ENCODE measurements at places on chromosomes 1 and 21.

DNA sequence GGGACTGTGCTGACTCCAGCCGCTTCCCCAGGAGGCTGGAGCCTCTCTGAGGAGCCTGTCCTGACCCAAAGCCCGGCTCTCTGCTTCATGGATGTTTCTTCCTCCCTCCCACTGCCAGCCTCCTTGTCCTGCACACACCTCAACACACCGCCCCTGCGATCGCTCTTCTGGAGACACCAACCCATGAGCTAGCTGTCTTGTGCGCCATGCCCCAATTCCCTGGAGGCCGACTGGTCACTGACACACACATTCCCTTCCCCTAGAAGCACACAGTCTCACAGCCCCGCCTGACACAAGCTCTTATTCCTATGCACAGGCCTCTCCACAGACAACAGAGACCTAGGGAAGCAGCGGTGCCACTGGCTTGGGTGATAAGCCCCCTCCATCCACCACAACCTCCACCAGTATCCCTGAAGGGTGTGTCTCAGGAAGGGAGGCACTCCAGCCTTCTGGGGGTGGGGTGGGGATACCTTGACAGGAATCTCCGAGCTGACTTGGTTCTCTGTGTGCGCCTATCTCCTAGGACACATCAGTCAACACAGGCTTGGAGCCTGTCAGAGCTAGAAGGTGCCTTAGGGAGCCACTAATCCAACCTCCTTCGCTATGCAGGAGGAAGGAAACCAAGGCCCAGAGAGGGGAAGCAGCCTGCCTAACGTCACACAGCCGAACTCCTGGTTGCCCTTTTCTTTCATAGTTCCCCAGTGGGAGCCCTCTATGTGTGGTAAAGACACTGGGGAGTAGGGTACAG, 31.1 kb downstream of the AHDC1 start:
- no peak for DNase-seq

DNA sequence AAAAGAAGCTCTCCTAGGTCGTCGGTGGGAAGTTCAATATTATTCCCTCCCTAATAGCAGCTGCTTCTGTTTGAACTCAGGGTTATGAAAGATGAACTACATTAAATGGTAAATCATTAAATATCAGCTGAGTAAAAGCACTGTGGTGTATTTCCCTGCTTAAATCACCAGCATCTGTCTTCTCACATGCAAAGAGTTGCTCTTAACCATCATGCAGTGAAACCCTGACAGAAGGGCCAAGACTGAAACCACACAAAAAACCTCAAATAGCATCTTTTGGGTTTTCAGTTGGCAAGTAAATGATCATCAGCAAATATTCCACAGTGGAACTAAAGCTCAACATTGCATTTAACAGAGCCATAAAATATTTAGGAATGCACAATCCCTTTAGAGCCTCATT, 380.0 kb upstream of the ADGRL2 start:
- no peak for DNase-seq

DNA sequence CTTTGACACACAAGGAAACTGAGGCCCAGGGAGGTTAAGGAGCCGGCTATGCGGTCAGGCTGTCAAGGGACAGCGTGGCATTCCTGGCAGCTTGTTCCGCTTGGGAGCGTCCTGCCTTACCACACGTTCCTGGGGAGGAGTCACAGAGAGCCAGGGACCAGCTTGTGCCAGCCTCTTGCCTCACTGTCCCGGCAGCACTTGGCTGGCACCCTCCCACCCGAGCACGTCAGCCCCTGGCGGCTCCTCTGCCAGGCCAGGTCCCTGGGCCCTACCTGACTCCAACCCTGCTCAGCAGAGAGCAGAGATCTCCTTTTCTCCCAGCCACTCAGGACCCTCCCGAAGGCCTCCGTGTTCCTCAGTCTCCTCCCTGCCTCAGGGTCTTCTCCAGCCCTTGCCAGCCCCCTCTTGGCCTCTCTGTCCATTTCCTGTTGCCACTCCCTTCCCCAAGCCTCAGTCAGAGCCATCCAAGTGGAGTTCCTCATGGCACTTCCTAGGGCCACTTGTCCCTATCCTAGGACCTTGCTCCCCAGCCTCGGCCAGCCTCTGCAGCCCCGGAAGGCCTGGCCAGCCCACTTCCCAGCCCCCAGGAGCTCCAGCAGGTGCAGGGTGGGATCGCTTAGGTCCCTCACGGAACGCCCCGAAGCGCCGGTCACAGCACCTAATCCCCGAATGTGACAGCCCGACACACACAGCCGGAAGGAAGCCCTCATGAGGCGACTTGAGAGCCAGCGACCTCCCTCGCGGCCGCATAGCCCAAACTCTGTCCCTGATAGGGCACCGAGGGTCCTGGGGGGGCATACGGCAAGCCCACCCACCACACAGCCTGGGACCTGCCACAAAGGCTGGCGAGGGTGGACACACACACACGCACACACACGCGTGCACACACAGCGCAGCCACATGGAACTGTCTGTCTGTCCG, 130.3 kb downstream of the CASZ1 start:
- no peak for DNase-seq

GRCh38 chr1:904310-904950, 19.3 kb upstream of the SAMD11 start:
- peak; percentile 82 for DNase-seq

- peak; percentile 43 for DNase-seq
Measured at GRCh38 chr1:87051965-87052364, 137.5 kb downstream of the HS2ST1 start.

DNA sequence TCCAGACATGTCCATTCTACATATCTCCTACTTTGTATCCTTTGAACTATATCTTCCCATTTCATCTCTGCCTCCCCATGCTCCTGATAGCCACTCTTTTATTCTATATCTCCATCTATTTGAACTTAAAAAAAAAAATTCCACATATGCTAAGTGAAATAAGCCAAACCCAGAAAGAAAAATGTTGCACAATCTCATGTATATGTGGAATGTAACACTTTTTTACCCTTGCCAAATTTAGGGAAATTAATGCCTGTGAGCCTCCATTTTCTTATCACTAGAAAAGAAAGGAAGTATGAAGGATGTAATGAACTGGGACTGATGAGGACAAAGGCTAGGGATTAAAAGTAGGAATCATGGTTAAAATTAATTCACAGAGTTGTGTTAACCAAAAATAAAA, 53.5 kb downstream of the RGS13 start:
- no peak for DNase-seq

- DNase-seq, result no peak
Measured at GRCh38 chr1:77891200-77891599, 2.8 kb downstream of the NEXN start.

DNA sequence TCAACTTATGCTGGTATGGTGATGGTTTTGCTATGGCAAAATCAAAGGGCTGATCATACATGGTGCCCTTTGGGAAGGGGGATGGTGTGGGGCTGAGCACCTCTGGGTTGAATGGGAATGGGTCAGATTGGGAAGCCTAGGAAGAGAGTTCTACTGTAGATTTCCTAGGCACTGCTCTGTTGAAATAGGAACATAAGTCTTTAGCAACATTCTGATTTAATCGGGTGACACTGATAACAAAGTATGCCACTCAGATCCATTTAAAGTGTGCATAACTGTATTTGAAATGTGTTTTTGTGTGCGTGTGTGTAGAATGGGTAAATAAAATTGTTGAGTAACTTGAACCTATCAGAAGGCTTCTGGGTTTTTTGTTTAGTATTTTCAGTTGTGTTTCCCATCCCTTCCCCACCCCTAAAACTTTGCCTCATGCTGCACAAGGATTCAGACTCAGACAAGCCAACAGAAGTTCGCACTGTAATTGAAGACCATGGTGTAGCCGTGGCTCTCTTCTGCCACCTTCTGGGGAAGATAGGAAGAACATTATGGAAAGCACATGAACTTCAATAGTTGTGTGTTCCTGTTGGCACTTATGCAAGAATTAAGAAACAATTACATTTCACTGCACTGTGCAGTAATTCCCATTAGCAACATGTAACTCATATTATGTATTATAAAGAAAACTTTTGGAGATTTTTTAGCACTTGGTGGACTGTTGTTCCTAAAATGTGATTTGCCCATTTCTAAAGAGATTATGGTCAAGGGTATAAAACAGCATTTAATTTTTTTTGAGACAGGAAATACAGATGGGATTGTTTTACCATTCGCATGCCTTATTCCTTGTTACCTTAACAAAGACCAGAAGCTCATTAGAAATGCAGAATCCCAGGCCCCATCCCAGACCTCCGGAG, 10.9 kb upstream of the C4BPB start:
- peak; percentile 88 for DNase-seq

- no peak for DNase-seq
Measured at GRCh38 chr1:59561796-59562195, 253.0 kb upstream of the HOOK1 start.

- no peak for DNase-seq
Measured at GRCh38 chr21:26842974-26843932, 2.0 kb downstream of the ADAMTS1 start.

DNA sequence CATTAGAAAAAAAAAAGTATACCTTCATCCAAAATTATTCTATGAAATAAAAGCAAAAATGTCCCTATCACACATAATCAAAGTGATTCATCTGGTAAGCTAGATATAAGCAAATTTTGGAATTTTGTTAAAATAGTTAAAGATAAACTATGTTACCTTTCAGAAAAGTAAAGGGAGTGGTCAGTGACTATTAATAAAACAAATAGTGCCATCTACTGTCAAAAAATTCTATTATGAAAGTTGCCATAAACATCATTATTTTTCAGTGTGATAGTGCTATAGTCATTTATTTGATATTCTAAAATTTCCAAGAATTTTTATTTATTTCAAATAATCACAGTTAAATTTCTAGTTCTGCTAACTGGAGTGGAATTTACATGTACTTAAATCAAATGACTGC, 803.7 kb downstream of the KCNT2 start:
- peak; percentile 16 for DNase-seq

DNA sequence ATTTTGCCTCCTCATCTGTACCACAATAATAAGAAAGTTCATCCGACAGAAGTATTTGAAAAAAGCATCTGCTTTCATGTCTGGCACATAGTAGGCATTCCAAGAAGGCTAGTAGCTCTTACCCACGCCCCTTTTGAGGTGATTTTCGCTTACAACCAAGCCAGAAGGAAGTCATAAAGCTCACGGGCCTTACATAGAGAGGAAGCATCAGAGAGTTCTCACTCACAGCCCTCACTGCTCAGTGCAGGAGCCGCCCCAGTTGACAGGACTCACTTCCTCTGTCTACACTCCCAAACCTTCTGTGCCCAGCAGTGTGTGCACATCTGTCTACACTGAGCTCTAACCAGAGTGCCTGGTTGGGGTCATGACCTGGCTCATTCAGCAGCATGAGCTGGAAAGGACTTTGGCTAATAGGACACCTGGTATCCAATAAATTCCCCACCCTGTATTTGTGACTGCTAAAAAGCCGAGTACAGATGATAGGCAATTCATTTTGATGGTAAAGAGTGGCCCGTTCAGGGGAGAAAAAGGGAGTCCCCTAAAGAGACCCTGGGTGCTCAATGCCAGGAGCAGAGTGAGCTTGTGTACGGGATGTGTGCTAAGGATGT, 36.8 kb upstream of the DUSP10 start:
- peak; percentile 40 for DNase-seq

GRCh38 chr21:44648557-44649311, 2.5 kb downstream of the KRTAP10-11 start:
- no peak for DNase-seq

Data from NAMALWA (cell line).